ENCODE measurements at places on chromosomes 11 and 22. TPM values are rescaled to one million over a fixed set of nuclear protein-coding genes. Genes with fewer than 3 reads are reported as not detected.

GRCh38 chr11:10275714-10276113, 18.3 kb downstream of the SBF2 start:
- DNase-seq: no peak

Gene CRYBB2
- polyA plus RNA-seq: not detected

Gene ADM2
- polyA plus RNA-seq: 0.67 TPM

- DNase-seq: peak; percentile 47
Observed at GRCh38 chr11:66835768-66836405, 7.4 kb upstream of the RCE1 start.

Gene ZC3H12C
- polyA plus RNA-seq: 7.2 TPM

Gene PLEKHA7
- polyA plus RNA-seq: 0.11 TPM

Measured in fibroblast of lung (primary cell).